Aorta (tissue), 5 donors: ENCODE measurements at places on chromosomes 1 and 21. TPM values are rescaled to one million over a fixed set of nuclear protein-coding genes. Genes with fewer than 3 reads are reported as not detected.

DNA sequence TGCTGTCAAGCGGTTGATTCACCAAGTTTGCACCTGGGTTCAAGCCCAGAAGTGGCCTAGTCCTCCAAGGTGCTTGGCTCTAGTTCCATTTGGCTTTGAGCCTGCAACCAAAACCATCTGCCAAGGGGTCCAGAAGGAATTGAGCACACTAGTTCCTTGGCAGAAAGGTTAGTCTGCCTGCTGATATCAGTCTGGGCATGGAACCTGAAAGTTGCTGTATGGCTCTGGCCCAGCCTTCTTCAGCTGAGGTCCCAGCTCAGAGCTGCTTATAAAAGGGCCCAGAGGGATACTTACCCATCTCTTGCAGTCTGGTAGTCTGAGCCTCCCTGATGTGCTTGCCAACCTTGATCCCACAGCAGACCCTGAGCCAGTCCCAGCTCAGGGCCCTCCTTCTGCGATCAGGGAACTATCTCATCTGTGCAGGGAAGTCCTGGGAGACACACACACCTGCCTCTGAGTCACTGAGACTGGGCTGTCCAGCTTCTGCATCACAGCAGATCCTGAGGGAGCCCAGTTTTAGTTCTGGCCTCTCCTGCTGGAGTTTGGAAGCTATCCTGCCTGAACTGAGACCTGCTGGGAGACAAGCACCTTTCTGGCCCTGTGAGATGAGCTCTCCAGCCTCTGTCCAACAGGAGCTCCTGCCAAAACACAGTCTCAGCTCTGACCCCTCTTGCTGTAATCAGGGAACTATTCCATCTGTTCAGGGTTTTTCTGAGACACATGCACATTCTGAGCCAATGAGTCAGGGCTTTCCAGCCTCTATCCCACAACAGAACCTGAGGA is 75.8 kb downstream of the CTH start:
- no peak overlapping the region for H3K4me3 ChIP-seq
- H3K36me3 ChIP-seq, result no peaks in the 10 kb centered on the region
- H3K27me3 ChIP-seq, result no peaks in the 10 kb centered on the region
- no peak overlapping the region for H3K27ac ChIP-seq
- no peak for DNase-seq

TTLL7 gene
- 11.0 TPM for polyA plus RNA-seq

- no peaks in the 10 kb centered on the region for H3K4me1 ChIP-seq
- no peaks in the 10 kb centered on the region for H3K36me3 ChIP-seq
- no peak overlapping the region for H3K27ac ChIP-seq
- no peak overlapping the region for H3K4me3 ChIP-seq
- H3K27me3 ChIP-seq, result no peaks in the 10 kb centered on the region
- DNase-seq, result no peak
Measured at GRCh38 chr1:204726478-204726877, 40.9 kb upstream of the LRRN2 start.

ARTN gene
- not detected for polyA plus RNA-seq

FCER1G gene
- polyA plus RNA-seq, result 35.7 TPM

- H3K4me3 ChIP-seq, result no peak overlapping the region
- no peaks in the 10 kb centered on the region for H3K4me1 ChIP-seq
- DNase-seq, result no peak
- H3K36me3 ChIP-seq, result no peaks in the 10 kb centered on the region
Measured at GRCh38 chr1:89681045-89681729, 48.3 kb downstream of the LRRC8C start.

DNA sequence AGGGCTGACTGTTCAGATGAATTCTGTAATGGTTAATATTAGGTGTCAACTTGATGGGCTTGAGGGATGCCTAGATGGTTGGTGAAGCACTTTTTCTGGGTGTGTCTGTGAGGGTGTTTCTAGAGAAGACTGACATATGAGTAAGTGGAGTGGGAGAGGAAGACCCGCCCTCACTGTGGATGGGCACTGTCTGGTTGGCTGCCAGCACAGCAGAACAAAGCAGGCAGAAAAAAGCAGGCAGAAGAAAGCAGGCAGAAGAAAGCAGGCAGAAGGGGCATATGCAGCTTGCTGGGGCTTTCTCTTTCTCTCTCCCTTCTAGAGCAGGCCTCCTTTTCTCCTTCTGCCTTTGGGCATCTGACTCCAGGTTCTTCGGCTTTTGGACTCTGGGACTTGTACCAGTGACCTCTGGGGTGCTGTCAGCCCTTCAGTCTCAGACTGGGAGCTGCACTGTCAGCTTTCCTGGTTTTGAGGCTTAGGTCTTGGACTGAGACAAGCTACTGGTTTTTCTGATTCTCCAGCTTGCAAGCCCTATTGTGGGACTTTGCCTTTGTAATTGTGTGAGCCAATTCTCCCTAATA is 42.9 kb upstream of the CD2 start:
- no peak overlapping the region for H3K4me3 ChIP-seq
- H3K4me1 ChIP-seq, result no peaks in the 10 kb centered on the region
- no peak for DNase-seq
- no peaks in the 10 kb centered on the region for H3K27me3 ChIP-seq
- no peaks in the 10 kb centered on the region for H3K36me3 ChIP-seq
- H3K27ac ChIP-seq, result no peak overlapping the region

DNA sequence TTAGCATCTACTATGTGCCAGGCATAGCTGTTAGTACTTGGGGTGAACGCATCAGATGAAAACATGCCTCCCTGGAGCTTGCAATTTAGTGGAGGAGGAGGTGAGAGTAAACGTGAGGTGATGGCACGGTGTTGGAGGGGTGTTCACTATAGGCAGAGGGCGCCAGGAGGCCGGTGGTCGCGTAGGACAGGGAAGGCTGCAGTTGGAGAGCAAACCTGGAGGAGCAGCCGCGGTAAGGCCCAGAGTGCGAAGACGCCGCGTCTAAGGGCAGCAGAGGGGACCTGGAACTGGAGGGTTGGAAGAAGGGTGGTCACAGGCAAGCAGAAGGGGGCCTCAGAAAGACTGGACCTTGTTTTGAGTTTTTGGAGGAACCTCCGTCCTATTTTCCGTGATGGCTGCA is 30.2 kb upstream of the TRIM17 start:
- peak; percentile 57 for DNase-seq
- H3K4me3 ChIP-seq, result no peak overlapping the region
- H3K27me3 ChIP-seq, result no peaks in the 10 kb centered on the region
- H3K36me3 ChIP-seq, result no peaks in the 10 kb centered on the region
- no peak overlapping the region for H3K27ac ChIP-seq

GRCh38 chr1:16276302-16277030 is 39.5 kb upstream of the CPLANE2 start:
- no peak overlapping the region for H3K4me3 ChIP-seq
- H3K27ac ChIP-seq, result no peak overlapping the region
- peaks cover 2% of the 10 kb centered on the region for H3K4me1 ChIP-seq
- DNase-seq, result no peak
- no peaks in the 10 kb centered on the region for H3K36me3 ChIP-seq

DNA sequence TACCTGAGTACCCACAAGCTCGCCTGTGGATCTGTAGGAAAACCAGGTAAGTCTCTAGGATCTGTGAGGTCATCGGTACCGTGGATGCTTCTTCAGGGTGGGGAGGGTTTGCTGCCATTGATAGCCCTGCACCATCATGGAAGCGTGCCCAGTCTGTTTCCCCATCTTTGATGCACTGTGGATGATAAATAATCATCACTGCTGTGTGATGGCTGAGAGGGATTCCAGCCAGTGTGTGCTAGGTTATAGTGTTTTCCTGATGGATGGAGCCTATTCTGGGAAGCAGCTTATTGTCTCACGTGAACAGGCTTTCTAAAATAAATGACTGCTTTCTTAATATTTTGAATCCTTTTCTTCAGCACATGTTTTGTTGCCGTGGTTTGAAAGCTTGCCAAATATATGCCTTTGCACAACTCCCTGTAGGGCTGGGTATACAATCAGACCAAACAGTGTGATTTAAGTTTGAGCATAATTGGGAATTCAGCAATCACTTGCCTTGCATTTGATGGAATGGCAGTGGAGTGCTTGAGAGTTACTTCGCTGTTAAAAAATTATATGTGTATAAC is 113.8 kb downstream of the CAMTA1 start:
- DNase-seq, result no peak
- no peaks in the 10 kb centered on the region for H3K36me3 ChIP-seq
- H3K27me3 ChIP-seq, result no peaks in the 10 kb centered on the region
- H3K4me1 ChIP-seq, result no peaks in the 10 kb centered on the region
- H3K27ac ChIP-seq, result no peak overlapping the region

CHAF1B gene
- 0.25 TPM for polyA plus RNA-seq

DNA sequence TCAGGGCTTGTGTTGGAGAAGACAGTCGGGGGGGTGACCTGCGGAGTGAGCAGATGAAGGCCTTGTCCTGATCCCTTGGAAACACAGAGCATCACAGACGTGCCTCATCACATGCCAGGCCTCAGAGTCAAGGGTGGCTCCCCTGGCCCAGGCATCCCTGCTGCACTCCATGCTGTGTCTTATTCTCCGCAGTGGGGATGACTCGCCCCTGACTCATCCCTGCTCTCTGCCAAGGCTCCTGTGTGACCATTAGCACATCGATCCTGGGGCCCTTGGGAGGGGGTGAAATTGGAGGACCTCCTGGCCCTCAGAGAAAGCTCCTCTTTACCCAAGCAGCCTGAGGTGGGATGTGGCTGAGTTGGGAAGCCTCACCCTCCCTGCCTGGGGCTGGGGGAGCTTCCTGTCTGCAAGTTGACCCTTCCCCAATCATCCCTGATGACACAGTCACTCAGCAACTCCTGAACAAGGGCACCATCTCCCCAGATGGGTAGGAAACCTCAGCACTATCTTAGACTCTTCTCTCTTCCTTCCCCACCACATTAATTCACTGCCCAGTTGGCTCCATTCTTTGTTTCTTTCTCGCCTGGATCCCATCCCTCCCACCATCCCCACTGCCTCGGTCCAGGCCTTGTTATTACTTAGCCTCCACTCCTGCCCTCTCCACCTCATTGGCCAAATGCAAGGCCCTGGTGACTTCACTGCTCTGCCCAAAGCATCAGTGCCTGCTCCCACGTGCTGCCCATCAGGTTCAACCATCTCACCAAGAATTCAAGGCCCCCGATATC is 74.6 kb downstream of the CAMK2N1 start:
- DNase-seq, result peak; percentile 80
- H3K4me1 ChIP-seq, result no peaks in the 10 kb centered on the region
- H3K27me3 ChIP-seq, result peaks cover 1% of the 10 kb centered on the region

DNA sequence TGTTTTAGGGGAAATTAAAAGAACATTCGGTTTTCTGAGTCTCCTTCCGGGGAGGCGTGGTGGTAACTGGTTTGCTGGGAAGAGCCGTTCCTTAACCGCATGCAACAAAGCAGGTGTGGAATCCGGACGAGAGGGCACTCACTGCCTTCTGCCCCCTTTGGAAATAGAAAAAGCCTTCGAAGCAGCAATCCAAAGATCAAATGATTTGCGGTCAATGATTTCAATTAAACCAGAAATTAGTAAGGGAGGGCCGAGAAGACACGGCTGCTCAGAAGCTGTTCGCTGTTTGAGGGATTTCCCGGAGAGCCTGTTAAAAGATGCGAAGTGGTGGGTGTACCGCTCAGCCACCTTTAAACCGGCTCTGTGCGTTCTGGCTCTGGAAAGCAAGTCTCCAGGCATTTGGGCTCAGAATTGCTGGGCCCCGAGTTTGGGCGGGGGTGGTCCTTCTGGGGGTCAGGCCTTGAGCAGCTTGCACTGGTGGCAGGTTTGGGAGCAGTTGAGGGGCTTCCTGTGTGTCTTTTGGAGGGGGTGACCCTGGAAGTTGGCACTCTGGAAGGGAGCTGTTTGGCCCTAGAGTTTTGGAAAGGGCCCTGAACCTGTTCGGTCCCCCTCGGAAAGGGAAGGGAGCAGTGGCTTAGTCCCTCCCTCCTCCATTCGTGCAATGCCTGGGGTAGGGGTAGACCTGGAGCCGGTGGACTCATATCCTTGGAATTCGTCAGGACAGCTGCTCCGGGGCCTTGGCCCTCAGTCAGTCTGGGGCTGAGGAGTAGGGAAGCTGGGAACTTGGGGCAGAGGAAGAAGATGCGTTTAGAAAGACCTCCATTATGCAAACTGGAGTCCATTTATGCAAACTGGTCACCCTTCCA is 3.1 kb downstream of the SIM2 start:
- H3K27me3 ChIP-seq, result peaks cover 1% of the 10 kb centered on the region
- peak; percentile 22 for DNase-seq
- H3K4me1 ChIP-seq, result no peaks in the 10 kb centered on the region
- H3K36me3 ChIP-seq, result no peaks in the 10 kb centered on the region
- H3K27ac ChIP-seq, result no peak overlapping the region

OLFML3 gene
- polyA plus RNA-seq, result 17.3 TPM

KCNC4 gene
- polyA plus RNA-seq, result 4.8 TPM

- H3K27ac ChIP-seq, result no peak overlapping the region
- no peaks in the 10 kb centered on the region for H3K36me3 ChIP-seq
- H3K4me3 ChIP-seq, result no peak overlapping the region
- no peaks in the 10 kb centered on the region for H3K27me3 ChIP-seq
Measured at GRCh38 chr1:3420218-3420951, 34.1 kb upstream of the ARHGEF16 start.
